Stimulated activated CD4-positive, alpha-beta T cell treated with anti-CD3 and anti-CD28 coated beads, Interleukin-1b, Interleukin-23, amount 100 ng/mL, for 4 hours (primary cell): ENCODE measurements at places on chromosomes 5 and 9.

DNA sequence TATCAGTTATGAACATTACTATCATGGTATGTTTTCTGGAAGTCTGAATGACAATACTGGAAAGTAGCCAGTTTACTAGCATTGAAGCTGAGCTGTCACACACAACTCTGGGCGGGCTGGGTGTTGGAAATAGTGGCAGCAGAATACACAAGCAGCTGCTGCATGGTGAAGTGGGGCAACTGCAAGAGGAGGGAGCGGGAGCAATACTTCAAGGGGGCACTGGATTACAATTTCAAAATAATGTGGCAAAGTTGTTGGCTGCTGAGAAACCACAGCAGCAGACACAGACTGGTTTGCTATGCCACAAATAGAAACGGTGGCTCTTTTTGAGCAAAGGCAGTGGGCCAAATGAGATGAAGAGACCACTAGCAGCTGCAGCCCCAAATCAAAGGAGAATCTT lies 350.2 kb downstream of the KIAA0825 start:
- no peak for DNase-seq

- DNase-seq = no peak
These were observed 31.4 kb downstream of the LIX1 start for GRCh38 chr5:97111004-97111403.

- no peak for DNase-seq
These were observed 644 bp downstream of the BRD3 start for GRCh38 chr9:134066913-134067851.

DNA sequence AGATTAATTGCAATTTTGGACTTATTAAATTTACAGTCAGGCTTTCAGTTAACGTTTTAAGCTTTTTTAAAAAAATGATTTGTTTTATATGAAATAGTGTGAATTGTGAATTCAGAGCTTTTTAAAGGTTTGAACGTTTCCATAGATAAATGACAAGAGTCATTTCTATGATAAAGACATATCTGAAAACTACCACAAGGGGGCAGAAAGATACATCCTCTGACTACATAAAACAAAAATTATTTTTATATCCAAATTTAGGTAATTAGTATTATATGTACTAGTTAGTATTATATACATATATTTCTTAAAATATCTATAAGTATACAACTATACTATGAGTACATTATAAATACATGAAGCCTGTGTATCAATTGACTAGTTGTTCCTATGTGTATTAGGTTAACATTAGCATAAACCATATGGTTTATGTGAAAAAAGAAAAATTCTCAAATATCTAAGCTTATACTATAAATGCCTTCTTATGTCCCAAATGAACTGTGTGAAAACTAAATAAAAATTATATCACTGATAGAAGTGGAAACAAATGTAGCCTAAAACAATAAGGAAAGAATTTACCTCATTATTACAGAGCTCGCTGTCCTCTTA lies 155.2 kb downstream of the MEF2C start:
- DNase-seq = no peak

GRCh38 chr5:180126716-180127681 lies 55.4 kb upstream of the RNF130 start:
- DNase-seq = no peak

DNA sequence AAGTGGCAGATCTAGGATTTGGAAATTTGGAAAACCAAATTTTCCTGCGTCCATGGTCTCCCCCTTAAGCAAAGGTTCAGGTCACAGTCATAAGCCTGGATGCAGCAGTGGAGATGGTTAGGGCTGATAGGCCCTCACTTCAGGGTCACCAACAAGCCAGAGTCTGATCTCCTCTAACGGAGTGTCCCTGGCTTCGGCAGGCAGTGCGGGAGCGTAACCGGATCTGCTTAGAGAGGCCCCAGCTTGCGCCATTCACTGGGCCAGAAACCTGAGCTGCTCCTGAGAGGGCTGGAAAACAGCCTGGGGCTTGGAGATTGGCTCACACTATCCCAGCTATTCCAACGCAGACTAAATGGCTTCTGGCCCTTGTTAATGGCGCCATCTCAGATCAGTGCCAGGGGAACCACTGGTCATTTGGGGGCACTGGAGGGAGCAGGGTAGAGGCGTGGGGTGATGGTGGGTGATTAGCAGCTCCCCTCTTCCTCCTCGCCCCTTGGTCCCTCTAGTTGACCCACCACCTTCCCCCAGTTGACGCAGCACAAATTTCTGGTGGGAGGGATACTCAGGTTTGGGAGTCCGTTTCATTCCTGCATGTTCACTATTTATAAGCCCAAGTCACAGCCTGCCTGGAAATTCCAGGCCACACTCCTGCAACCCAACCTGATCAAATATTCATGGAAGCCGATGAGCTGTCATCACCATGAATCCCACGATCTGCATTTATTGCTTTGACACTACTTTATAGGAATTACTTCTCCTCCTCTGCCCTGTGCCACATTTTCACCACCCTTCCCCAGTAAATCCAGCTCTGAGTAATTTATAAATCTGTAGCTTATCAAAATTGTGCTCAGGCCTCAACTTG lies 134.6 kb upstream of the CPEB4 start:
- DNase-seq = no peak

DNA sequence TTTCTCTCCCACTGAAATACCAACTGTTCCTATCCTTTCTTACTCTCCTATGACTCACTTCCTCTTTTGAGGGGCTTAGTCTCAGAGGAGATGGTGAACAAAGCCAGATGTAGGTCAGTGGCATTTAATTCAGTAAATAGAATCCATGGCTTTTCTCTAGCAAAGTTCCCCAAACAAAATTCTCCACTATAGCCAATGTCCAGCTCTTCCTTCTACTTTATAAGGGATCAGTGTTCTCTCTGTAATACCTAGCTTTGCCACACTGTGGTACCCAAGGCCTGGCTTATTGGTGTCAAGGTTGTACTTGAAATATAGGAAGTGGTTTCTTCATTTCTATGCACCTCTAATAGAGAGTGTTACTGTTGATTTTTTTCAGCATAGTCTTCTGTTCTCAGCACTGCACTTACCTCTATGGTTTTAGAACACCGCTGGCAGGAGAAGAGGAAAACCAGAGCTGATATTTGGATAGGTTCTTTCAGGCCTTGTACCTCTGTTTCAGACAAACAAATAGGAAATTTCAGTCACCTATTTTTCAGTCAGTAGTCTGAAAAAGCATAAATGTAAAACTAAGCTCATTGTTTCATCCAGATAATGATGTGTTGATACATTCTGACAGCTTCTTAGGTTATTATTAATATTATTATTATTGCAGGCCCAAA lies 40.6 kb upstream of the ITGA2 start:
- DNase-seq = peak; percentile 6

DNA sequence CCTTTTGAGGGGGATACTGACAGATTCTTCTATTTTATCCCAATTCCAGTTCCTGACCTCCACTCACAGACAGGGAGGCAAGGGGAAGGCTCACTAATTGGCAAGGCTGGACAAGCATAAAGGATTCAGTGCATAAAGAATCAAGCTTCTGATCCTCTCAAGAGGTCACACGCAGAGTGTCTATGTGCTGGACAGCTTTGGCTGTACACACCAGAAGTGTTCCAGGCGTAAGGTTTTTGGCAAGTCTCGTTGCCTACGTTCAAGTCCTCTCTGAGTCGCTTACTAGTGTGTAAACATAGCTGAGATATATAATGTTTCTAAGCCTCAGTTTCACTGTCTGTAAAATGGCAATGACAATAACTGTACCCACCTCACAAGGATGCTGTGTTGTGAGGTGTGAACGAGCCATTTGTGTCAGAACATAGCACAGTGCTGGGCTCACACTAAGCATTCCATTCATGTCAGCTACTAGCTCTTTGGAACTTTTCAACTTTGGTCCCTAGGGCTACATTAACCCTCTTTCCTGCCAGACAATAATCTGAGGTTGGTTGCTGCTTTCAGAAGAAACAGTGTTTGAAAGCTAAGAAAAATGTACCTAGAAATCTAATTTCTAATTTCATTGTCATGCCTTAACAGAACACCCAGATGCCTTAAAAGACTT lies 52.1 kb downstream of the PALM2AKAP2 start:
- no peak for DNase-seq

DNA sequence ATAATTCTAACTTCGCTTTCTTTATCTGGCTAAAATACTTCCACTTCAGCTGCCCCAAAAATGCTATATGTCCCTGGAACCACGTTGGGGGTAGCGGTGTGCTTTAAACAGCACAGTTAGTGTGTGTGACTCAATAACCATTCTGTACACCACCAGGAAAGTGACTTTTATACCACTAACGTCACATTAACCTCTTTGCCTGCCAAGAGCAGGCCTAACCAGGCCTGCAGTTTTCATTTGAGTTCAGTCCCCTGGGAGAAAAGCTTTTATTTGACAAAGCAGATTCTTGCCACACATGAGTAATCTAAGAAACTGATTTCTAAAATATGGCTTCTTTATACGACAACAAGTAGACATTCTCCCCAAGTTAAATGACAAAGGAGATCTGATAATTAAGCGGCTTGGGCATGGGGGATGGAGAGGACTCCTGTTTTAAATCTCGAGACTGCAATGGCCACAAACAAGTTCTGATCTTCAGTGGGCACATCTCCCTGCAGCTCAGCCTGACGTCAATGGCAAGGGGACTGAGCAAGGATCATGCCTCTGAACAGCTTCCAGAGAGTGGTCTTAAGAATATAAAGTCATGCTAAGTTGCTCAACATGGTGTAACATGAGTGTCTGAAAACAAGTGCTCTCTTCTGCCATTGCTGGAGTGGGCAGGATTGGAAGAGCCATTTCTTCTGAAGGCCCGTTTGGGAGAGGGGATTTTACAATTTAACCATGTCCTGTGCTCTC lies 91.8 kb downstream of the GLIS3 start:
- no peak for DNase-seq

GRCh38 chr9:98022447-98022846 lies 34.1 kb upstream of the NANS start:
- DNase-seq = no peak

DNA sequence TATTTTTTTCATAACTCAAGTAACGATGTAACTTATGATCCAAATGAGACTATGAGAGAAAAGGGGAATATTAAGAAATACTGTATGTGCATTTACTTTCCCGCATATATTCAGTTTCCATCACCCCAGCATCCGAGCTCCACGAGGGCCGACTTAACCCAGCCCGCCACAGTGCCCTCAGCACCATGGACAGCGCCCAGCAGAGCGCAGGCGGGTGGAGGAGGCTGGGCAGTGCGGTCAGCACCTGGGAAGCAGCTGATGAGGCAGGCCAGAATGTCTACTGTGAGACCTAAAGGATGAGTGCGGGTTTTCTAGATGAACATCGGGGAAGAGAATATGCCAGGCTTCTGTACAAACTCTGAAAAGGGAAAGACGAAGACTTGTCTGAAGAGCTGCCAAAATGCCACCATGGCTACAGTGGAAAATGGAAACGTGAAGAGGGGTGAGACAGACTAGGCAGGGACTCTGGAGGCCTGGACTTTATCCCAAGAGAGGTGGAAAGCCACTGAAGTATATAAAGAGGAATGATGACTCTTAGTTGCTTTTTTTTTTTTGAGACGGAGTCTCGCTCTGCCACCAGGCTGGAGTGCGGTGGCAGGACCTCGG lies 34.5 kb upstream of the MED27 start:
- peak; percentile 12 for DNase-seq

DNA sequence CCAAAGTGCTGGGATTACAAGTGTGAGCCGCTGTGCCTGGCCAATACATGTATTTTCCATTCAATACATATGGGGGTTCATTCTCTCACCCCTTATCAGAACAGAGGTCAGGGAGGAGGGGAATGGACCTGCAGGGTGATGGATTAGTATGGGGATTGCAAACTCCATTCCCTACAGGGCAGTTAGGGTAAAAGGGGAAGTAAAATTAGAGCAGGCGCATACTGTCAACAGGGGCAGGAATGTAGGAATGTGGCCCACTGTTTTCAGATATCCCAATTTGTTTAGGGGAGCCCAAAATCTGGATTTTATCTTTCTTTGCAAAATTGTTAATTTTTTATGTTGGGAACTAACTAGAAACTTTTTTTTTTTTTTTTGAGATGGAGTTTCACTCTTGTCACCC lies 46.4 kb upstream of the SLC44A1 start:
- no peak for DNase-seq

- no peak for DNase-seq
These were observed 7.3 kb downstream of the SRFBP1 start for GRCh38 chr5:121968910-121969607.

DNA sequence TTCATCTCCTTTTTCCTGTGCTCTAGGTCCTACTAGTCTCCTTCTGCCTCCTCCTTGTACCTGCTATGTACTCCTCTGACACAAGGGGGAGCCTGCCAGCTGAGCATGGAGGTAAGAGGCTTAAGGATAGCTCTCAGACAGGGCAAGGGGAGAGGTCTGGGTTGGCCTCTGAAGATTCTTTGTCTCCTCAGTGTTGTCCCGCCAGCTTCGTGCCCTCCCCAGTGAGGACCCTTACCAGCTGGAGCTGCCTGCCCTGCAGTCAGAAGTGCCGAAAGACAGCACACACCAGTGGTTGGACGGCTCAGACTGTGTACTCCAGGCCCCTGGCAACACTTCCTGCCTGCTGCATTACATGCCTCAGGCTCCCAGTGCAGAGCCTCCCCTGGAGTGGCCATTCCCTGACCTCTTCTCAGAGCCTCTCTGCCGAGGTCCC lies 3.8 kb downstream of the CREB3 start:
- no peak for DNase-seq

- DNase-seq = no peak
These were observed 6.7 kb downstream of the AP3B1 start for GRCh38 chr5:78287833-78288232.

DNA sequence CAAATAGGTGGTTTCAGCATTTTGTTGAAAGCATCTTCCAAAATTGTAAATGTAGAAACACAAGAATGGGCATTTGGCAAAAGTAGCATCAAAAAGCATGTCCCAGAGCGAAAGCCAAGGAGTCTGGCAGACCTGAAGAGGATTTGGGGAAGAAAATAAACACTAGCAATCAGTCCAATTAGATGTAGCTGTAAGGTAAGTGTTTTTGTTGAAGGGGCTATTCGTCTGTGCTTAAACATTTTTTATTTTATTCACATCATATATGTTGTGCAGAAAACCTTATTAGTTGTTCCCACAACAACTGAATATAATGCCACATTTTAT lies 954.1 kb upstream of the COX7C start:
- no peak for DNase-seq

- DNase-seq = no peak
These were observed 140.4 kb upstream of the KLF9 start for GRCh38 chr9:70554881-70555280.

- DNase-seq = no peak
These were observed 128.7 kb upstream of the BOD1 start for GRCh38 chr5:173745123-173745522.

DNA sequence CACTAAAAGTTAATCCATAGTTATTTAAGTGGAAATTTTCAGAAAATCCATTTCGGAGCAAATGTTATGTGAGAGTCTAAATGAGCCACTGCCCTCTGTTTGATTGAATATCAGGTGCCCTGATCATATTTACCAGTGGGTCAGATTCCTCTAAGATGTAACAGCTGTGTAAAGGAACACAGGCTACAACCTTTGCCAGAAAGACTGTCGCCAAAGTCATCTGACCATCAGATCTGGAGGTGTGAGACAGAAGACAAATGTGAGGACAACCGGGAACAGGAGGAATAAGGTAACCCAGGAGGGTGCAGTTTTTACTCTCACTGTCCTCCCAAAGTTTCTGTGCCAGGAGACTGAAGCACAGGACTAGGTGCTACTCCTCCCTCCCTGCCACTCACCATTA lies 90.8 kb downstream of the CAAP1 start:
- DNase-seq = no peak
